Stimulated activated CD4-positive, alpha-beta T cell treated with anti-CD3 and anti-CD28 coated beads, Interleukin-1b, Interleukin-23, amount 100 ng/mL, for 1 hour (primary cell): ENCODE measurements at places on chromosomes 7 and 10.

GRCh38 chr7:12861070-12861469, 173.6 kb downstream of the ARL4A start:
- DNase-seq: no peak

DNA sequence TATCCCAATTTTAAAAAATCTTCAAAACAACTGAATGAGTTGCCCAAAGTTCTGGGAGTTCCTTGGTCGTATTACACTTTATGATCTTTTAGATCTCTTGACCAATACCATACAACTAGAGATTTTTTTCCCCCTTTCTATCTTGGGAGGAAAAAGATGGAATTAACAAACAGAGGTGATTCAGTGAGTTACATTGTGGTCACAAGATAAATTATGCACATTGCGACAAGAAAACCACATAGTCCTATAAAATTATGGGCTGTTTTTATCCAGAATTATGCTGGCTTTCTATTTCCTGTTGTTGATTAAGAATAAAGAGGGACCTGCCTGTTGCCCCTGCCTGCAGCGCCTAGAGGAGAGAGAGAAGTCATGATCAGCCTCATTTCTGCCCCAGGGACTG, 8.2 kb upstream of the SGPL1 start:
- no peak for DNase-seq

DNA sequence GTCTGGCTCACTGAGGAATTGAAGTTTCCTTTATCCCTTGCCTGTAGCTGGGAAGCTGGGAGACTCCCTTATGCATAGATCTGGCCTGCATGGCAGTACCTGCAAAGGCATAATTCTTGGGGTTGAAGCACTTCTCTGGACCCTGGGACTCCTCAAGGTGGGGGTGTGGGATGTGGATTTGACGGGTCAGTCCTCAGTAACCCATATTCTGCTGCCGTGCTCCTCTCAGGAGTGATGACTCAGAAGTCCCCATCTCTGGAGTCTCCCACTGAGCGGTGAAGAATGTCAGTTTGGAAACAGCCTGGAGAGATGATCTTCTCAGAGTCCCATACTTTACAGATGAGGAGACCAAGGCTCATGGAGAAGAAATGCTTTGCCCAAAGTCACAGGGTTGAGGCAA, 49.0 kb downstream of the SORCS3 start:
- no peak for DNase-seq

GRCh38 chr10:29389935-29390334, 101.1 kb downstream of the LYZL1 start:
- DNase-seq: no peak
